ENCODE measurements at places on chromosomes 3 and 15.

GRCh38 chr3:157844800-157845565 lies 261.2 kb downstream of the SHOX2 start:
- DNase-seq: no peak

- no peak for DNase-seq
Observed at GRCh38 chr15:38631119-38632075, 66.8 kb upstream of the RASGRP1 start.

GRCh38 chr15:28068930-28069329 lies 30.2 kb downstream of the OCA2 start:
- no peak for DNase-seq

DNA sequence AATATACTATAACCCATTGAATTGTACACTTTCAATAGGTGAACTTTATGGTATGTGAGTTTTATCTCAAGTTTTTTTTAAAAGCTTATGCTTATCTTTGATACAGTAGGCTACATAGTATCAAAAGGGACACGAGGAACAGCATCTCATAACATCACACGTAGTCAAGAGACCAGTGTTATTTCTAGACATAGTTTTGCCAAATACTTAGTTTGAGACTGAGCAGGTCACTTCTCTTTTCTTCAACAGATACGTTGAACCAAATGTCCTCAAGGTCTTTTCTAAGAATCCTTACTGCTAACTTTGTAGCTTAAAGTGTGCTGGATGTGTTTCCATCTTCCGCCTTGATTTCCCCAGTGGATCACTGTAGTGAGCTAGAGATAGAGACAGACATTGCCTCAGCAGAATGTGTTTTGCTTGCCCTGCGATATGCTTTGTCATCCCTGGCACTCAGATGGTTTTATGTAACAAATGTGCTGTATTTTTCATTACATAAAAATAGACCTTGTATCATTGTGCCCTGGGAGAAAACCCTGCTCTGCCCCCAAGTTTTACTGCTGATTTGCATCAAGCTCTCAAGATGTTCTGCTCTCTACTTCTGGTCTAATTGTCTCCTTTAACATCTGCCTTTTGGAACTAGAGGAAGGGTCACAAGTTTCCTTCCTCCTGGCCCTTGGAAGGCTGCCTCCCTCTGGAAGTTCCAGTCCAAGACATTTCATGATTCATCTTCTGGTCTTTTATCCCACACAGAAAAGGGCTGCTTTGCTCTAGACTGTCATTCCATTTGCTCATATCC lies 426.4 kb upstream of the RGMA start:
- no peak for DNase-seq

- DNase-seq: no peak
Observed at GRCh38 chr3:16604433-16604832, 790 bp downstream of the DAZL start.

DNA sequence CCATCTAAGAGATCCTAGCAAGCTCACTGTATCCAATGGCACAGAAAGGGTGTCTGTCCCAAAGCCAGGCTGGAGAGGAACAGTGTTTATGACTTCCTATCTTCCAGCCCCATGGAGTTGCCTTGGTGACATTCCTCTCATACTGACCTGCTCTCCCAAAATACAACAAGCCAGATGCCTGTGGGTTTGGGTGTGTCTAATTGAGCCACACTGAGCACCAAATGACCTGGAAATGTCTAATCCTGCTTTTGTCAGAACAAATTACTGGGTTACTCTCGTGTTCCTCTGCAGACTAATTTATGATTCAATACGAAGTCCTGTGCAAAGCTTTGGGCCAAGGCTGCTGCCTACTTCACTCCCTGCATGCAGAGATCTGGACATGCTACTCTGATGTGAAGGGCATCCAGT lies 98.1 kb upstream of the STRIT1 start:
- DNase-seq: no peak

GRCh38 chr3:38617586-38617985 lies 31.9 kb downstream of the SCN5A start:
- no peak for DNase-seq

DNA sequence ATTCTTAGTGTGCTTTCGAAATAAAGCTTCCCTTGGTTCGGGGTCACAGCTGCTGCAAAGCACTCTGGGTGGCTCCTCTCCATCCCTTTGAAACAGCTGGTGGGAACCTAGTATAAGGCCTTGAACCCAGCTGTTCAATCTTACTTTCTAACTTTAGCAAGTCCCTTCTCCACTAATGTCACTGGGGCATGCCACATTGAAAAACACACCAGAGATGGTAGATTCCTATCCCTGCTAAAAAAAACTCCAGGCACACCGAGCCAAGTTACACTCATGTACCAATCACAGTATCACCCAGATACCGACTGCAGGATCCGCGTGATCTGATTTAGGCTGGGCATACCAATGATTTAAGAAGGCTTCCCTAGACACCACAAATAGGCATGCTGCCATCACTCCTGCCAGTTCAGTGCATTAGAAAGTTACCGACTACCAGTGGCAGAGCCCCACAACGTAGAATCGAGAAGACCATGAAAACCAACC lies 65.0 kb downstream of the WWTR1 start:
- DNase-seq: peak; percentile 65

DNA sequence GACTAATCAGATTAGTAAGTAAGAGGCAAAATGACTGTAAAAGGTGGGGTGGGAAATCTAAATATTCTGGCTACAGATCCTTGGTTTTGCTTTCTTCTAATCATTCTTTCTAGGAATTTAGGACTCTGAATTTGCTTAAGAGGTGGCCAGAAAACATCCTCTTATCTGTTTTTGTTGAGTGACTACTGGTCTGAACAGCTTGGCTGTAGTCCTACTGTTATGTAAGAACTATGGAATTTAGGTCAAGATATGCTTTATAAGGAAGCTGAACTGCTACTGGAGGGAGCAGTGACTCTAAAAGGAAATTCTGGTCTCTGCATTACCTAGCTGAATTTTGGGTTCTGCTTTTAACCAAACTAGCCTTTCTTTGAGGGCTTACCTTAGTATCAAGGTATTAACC lies 33.5 kb upstream of the CSPG5 start:
- DNase-seq: no peak

DNA sequence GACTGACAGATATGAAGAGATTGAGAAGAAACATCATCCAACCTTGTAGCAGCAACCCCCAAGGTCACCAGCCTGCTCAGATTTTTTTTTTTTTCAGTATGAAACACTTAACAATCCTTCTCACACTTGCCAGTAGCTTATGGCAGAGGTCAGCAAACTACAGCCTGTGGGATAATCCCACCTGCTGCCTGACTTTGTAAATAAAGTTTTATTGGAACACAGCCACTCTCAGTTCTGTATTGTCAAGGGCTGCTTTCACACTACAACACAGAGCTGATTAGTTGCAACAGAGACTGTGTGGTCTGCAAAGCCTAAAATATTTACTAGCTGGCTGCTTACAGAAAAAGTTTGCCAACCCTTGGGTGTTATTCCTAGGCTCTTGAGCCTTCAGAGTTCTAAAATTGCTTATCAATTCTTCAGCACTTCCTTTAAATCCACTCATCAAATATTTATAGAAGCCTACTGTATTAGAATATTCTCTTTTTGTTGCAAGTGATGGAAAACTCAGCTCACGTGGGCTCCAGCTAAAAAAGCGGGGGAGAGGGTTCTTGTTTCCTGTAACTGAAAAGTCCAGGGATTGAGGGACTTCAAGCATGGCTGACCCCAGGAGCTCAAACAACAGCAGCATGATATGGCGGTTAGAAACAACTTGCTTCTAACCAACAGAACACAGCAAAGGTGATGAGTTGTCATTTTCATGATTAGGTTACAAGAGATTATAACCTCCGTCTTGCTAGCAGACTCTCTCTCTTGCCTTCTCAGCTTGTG lies 246.1 kb downstream of the SHQ1 start:
- no peak for DNase-seq

GRCh38 chr15:87450314-87450713 lies 806.2 kb downstream of the NTRK3 start:
- no peak for DNase-seq

- no peak for DNase-seq
Observed at GRCh38 chr3:133367956-133368355, 31.9 kb upstream of the BFSP2 start.

- no peak for DNase-seq
Observed at GRCh38 chr3:167976516-167977361, 119.0 kb downstream of the GOLIM4 start.

DNA sequence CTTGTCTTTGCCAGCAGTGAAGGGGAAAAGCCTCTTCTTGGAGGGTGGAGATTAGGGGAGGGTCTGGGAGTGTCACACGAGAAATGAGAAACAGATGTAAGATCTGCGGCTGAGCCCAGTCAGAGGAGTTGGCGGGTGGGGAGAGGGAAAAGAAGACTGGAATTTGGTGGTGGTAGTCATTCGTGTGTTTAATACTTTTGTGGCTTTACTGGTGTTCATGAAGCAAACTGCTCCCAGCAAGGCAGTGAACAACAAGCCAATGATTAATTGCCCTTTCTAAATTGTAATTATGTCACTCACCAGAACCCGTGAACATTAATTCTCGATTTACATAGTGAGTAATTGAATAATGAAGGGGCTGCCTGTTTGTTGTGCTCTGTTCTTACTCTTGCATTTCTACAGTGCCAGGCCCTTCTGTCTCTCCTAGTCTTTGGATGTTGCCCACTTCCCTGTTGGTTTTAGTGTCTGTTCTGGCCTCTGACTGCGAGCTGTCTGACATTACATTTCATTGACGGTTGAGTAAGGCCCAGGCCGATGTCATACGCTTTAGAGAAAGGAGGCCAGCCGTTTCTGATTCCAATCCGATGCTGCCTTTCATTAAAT lies 78.0 kb downstream of the CHCHD6 start:
- no peak for DNase-seq

GRCh38 chr15:97456521-97457202 lies 503.8 kb upstream of the ARRDC4 start:
- DNase-seq: no peak

Measured in ovary (tissue), 10 donors.